ENCODE measurements at places on chromosomes 7 and 10.

- no peak for DNase-seq
Measured at GRCh38 chr10:70761727-70762350, 23.3 kb downstream of the TBATA start.

GRCh38 chr7:159056737-159057136 is 87.9 kb downstream of the VIPR2 start:
- DNase-seq, result no peak

- no peak for DNase-seq
Measured at GRCh38 chr7:46286356-46286755, 365.3 kb upstream of the IGFBP3 start.

- no peak for DNase-seq
Measured at GRCh38 chr7:130297628-130298543, 4.9 kb downstream of the CPA4 start.

DNA sequence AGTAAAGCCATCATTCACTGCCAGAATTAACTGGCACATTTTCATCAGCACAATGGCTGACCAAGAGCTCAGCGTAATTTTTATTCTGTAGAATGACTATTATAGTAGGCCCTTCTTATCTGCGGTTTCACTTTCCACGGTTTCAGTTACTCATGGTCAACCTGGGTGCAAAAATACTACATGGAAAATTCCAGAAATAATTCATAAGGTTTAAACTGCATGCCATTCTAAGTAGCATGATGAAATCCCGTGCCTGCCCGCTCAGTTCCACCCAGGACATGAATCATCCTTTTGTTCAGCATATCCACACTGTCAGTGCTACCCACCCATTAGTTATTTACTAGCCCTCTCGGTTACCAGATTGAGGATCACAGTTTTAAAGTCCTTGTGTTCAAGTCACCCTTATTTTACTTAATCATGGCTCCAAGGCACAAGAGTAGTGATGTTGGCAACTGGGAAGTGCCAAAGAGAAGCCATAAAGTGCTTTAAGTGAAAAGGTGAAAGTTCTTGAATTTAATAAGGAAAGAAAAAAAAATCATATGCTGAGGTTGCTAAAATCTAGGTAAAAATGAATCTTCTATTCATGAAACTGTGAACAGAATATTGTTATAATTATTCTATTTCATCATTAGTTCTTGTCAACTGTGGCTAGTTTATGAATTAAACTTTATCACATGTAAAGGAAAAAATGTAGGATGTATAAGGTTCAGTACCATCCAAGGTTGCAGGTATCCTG is 204.9 kb downstream of the DOCK4 start:
- DNase-seq, result no peak

DNA sequence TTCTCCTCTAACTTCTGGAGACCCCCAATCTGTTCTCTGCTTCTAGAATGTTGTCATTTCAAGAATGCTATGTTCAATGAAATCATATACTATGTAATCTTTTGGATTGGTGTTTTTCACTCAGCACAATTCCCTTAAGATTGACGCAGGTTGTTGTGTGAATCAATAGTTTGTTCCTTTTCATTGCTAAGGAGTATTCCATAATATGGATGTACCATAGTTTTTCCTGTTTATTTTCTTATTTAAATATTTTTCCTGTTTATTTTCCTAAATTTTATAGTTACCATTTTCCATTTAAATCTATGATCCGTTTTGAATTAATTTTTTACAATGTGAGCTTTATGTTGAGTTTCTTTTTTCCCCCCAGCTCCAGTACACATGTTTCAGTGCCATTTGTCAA is 604.5 kb downstream of the SUGCT start:
- no peak for DNase-seq

DNA sequence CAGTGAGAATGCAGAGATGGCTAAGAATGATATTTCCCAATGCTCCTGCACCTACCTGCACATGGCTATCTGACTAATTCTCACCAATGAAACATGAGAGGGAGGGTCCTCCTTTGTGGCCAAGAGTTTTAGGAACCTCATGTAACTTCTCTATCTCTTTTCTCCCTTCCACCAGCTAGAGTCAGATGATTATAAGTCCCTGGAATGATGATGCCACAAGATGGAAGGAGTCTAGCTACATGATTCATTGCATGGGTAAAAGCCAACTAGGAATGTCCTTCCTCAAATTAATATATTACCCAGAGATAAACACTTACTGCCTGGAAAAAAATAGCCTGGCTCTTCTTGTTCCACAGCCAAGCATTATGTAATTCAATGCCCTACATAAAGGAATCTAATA is 55.1 kb upstream of the AASS start:
- DNase-seq, result no peak

- no peak for DNase-seq
Measured at GRCh38 chr7:44398953-44399574, 73.7 kb upstream of the CAMK2B start.

DNA sequence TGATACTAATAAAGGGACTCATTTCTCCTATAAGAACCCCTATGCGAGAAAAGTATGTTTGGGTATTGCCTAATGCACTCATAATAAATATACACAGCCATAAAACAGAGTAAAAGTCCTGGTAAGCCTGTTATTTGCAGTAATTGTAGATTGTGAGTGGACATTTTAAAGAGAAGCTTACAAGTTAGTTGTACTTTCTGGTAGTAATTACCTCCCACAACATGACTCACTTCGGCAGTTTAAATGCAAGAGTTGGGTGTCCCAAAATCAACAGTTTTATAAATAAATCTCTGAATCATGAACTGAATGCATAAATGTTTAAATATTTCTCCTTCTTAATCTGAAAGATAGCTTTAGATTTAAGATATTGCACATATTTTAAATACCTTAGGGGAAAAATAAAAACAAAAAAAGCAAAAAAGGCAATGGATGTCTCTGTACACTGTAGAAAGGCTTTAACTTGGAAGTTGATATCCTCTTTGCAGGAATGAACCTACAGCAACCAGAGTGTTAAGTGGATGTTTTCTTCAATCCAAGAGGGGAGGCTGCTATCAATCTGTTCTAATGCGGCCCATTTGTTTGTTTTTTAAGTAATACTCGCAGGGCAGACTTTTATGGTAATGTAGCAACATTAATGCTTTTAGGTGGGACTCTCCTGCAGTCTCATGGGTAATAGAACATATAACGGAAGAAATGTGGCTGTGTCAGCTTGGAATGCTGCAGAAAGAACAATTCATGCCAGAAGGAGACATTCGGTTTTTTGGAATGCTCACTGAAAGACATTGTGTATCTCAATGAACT is 57.3 kb upstream of the ZEB1 start:
- DNase-seq, result no peak

DNA sequence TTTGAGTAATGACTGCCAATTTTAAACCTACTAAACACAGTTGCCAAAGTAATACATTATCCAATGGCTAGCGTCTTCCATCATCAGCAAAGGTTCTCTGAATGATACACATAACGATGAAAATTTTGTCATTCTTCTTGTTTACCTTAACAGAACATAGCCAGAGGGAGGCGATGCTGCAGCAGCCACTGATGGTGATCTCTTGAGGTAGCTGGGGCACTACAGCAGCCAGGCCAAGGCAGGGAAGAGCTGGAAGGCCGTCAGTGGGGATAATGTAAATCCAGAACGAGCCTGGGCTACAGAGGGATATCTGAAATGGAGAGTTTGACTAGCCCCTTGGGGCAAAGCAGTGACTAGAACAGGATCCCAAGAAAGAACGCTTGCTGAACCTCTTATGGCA is 38.8 kb downstream of the PRPS1L1 start:
- no peak for DNase-seq

- no peak for DNase-seq
Measured at GRCh38 chr10:6343305-6344010, 140.7 kb downstream of the PFKFB3 start.

- no peak for DNase-seq
Measured at GRCh38 chr10:118214776-118215175, 127.3 kb downstream of the FAM204A start.

- DNase-seq, result peak; percentile 19
Measured at GRCh38 chr10:83605783-83606630, 533.3 kb upstream of the GHITM start.

Data from anterior cingulate cortex (tissue), 58 donors.